ENCODE measurements at places on chromosomes 7 and 10.

GRCh38 chr7:79785556-79785955, 332.1 kb upstream of the MAGI2 start:
- no peak for DNase-seq

DNA sequence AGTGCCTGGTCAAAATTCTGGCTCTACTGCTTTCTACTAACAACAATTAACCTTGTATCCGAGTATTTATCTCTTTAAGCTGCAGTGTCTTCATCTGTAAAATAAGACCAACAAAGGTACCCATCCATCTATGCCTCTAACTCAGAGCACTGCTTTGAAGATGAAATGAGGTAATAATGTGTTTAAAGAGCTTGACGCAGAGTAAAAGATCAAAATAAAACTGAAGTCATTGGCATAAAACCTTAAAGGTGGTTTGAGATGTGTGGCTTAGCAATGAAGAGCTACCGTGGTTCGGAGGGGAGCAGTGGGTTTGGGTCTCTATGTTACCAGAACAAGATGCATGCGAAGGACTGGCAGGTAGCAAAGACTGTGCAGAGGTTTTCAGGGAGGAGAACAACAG, 16.1 kb upstream of the PRF1 start:
- no peak for DNase-seq

- DNase-seq: no peak
Measured at GRCh38 chr7:82623812-82624211, 180.2 kb upstream of the CACNA2D1 start.

- no peak for DNase-seq
Measured at GRCh38 chr7:131835141-131835540, 278.7 kb upstream of the PODXL start.

DNA sequence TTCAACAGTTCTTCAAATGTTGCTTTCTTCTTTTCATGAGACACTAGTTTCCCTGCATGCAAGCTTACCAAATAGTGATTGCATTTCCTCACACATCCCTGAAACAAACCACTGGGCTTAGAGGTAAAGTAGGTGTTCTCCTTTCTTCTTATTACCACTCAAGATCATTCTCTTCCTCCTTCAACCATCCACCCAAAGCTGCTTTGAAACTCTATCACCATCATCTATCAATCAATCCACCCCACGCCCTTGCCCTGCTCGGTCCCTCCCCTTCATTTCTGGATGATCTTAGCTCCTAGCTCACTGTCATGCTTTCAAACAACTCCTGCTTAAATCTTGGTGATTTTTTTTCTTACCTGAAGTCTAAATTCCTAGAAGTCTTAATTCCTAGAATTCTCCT, 18.9 kb downstream of the HYCC1 start:
- no peak for DNase-seq

DNA sequence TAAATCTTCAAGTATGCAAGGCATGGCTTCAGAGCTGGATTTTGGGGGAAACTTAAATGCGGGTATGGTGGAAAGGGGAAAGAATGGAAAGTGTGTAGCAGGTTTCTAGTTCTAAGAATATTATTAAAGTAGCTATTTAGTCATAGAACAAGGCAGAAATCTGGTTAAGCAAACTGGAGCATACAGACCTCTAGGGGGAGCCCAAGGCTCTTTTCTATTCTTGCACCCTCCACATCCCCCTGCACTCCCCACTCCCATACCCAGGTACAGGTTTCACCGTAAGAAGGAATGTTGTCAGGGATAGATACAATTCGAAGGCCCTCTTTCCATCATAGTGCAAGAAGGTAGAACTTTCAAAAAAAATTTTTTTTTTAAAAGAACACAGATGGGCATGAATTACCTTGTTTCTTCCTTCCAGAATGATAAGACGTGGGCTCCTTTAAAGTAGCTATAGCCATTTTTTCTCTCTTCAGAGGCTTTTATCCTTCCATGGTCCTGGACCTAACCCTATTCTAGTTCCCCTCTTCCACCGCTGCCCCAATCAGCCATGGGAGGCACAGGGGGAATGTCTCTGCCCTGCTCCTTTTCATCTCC, 41.5 kb upstream of the SMIM30 start:
- DNase-seq: no peak

GRCh38 chr10:99777918-99778714, 4.3 kb upstream of the ABCC2 start:
- DNase-seq: no peak

- peak; percentile 33 for DNase-seq
Measured at GRCh38 chr7:30932562-30932961, 20.9 kb downstream of the AQP1 start.

DNA sequence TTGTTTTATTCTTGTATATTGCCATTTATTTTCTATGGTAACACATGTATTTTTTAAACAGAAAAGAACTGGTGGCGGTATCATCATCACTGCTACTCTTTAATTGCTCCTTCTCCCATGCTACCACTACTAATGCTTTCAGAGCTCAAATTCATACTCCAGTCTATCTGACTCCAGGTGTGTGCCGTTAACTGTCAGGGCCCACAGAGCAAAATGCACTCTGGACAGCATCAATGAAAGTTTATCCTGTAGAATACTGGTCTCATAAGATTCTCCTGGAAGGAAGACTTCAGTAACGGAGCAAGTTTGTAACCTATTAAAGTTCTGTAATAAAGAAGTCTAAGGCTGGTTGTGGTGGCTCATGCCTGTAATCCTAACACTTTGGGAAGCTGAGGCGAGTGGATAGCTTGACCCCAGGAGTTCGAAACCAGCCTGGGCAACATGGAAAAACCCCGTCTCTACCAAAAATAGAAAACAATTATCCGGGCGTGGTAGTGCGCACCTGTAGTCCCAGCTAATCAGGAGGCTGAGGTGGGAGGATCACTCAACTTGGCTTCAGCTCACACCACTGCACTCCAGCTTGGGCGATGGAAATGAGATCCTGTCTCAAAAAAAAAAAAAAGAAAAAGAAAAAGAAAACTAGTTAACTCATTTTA, 18.4 kb downstream of the ZNRF2 start:
- no peak for DNase-seq

DNA sequence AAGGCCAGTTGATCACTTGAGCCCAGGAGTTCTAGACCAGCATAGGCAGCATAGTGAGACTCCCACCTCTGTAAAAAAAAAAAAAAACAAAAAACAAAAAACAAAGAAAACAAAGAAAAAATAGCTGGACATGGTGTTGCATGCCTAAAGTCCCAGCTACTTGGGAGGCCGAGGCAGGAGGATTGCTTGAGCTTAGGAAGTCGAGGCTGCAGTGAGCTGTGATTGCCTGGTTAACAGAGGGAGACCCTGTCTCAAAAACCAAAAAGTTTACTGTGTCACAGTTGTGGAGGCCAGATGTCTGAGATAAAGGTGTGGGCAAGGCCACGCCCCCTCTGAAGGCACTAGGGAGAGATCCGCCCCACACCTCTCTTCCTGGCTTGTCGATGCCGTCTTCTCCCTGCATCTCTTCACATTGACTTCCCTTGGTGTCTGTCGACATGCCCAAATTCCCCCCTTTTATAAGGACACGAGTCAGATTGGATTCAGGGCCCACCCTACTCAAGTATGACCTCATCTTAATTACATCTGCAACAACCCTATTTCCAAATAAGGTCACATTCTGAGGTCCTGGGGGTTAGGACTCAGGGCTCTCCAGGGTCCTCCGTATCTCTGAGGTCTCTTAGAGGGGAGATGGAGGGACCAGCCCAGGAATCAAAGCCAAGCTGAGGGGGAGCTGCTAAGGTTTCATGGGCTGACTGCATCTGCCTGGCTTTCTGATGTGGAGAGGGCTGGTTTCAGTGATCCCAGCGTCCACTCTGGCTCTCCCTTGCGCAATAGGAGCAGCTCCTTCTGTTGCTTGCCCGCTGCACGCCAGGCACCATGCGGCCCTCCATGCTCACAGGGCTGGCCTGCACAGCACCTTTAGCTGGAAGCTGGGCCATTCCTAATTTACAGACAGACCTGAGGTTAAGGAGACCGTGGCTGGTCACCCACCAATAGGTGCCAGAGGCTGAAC, 23.1 kb downstream of the AGAP3 start:
- DNase-seq: peak; percentile 56

- DNase-seq: no peak
Measured at GRCh38 chr7:91826377-91826776, 54.1 kb downstream of the MTERF1 start.

GRCh38 chr7:155188357-155188756, 109.3 kb upstream of the INSIG1 start:
- DNase-seq: no peak

GRCh38 chr7:45696476-45696875, 122.3 kb downstream of the ADCY1 start:
- DNase-seq: no peak

GRCh38 chr7:33842150-33842549, 63.2 kb upstream of the BMPER start:
- DNase-seq: no peak

DNA sequence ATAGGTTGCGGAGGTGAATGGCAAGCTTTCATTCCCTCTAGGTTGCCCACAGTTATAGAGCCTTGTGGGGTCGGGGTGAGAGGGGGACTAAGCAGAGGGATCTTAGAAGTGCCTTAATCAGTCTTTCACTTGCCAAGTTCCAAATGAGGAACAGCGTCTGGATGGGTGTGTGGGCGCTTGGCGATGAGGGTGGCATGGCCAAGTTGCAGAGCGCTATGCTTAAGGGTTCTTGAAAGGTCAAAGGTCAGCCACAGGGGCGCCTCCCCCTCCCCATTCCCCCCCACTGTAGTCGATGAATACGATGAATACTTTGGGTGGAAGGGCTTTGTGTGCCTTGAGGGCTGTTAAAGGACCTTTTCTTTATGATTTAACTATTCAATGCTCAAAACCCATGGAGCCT, 185.0 kb downstream of the TCF7L2 start:
- no peak for DNase-seq

DNA sequence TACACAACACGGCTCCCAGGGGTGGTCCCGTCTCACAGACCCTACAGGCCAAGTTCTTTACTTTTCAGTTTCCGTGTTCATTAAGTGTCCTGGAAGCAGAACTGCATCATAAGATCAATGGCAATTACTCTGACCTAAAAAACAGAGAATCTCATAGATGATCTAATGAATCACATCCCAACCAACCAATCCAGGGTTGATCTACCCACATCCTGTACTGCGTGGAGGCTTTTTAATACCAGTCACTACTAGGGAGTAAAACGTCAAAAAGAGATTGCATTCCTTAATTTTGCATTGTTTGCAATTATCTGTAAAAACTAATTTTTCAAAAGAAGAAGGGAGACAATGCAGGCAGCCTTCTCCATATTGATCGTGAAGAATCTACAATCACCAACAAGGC, 72.6 kb downstream of the PARD3 start:
- DNase-seq: no peak

DNA sequence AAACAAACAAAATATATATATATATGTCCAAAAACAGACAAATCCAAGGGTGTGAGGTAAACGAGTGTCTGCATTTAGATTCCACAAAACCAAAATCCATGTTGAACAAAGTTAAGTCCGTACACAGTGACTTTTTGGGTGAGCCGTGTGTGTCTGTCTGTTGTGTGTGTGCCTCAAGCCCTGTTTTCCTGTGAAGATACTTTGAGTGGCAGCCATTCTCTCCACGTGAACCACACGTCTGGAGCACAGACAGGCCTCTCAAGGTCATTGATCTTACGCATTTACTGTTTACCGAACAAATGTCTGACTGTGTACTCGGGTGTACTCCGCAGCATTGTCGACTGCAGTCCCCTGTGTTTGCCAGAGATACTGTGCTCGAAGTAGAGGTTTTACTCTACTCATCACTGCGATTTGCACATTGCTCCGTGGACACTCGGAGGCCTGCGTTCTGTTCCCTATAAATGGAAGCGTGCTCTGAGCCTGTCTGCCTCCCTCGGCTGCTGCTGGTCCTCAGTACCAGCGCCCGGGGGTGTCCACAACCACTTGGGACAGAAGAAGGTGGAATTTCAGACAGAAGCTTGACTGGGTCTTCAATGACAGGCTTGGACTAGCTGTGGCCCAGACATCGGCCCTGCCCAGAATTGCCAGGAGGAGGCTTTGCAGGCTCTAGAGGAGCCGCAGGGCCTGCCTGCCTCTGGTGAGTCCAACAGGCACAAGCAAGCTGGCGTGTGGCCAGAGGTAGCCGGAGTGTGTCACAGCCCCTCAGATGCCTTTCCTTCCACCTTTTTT, 22.1 kb downstream of the CYP17A1 start:
- DNase-seq: peak; percentile 81

DNA sequence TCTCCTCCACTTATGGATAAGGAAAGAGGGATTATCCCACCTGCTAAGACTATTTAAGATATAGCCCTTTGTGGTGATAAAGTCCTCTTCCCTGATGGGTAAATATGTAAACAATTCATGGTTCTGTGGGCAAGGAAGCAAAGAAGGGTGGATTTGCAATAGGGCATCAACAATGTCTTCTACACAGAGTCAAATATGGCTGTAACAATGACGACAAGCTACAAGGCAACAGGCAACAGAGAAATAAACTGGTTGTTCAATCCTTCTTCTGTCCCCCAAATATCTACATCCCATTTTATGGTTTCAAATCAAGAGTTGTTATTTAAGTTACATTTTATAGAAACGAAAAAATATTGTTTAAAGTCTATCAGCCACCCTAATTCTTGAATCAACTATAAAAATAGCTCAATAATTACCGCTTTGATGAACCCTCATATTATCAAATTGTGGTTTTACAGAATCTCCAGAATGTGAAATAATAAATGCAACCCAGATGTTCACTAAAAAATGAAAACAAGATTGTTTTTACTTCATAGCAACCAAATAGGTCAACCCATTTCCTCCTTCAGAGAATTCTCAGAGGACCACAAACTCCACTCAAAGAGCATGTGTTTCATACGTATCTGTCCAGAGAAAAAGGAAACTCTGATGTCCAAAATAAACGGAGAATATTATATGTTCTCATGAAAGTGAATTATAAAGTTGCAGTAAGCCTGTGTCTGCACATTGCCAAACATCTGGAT, 13.8 kb downstream of the CYTH3 start:
- DNase-seq: no peak

DNA sequence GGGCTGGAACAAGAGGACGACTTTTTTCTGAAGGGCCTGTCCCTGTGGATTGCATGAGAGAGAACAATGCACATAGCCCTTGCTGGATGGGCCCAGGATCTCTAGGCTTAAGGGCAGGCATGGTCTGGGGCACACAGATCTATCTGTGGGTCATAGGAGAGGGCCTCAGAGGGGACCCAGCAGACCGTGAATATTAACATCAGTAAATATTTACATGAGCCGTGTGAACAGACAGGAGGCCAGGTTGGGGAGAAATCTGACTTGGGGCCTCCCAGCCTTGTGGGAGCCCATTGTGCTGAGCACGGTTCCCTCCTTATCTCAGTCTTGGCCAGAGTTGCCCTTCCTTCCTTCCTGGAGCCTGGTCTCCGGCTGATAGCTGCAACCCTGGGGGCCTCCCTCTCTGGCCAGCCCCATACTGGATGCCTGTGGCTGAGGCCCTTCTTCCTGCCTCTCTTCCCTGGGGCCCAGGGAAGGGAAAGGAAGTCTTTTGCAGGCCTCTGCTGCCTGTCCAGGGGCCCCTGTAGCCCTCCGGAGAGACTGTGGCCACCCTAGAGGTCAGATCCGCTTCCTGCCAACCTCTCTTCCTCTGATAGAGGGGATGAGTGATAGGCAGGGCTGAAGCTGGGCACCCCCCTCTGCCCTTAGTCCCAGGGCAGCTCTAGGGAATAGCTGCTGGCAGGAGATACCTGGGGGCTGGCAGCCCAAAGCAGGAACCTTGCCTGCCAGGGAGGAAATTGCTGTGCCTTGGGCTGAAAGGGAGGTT, 44.5 kb upstream of the TRIM8 start:
- no peak for DNase-seq

GRCh38 chr7:8149222-8149621, 112.7 kb downstream of the ICA1 start:
- no peak for DNase-seq

GRCh38 chr10:1412531-1413189, 324.7 kb downstream of the ADARB2 start:
- no peak for DNase-seq
